ENCODE measurements at places on chromosomes 5 and 9.
A peak's percentile ranks its signal among the peaks of the same experiment; 100 is the strongest.

DNA sequence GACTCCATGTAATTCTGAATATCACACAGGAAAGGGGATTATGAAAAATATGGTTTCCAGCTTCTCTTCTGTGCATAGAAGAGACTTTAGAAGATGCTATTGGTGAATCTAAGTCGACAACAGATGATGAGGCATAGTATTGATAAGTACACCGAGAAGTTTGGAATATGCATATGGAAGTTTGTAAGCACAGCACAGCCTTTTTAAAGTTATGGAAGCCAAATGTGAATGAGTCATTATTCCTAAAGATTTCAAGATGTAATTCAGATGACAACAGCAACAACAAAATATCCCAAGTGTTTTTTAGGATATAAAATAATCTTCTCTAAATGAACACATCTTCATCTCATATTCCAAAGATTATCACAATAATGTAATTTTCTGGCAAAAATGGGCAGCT is 1723.3 kb downstream of the EFNA5 start:
- no peak for DNase-seq

GRCh38 chr5:157607371-157608161 is 32.0 kb upstream of the ADAM19 start:
- peak; percentile 76 for DNase-seq

- DNase-seq = no peak
Observed at GRCh38 chr5:580436-580835, 31.7 kb upstream of the CEP72 start.

DNA sequence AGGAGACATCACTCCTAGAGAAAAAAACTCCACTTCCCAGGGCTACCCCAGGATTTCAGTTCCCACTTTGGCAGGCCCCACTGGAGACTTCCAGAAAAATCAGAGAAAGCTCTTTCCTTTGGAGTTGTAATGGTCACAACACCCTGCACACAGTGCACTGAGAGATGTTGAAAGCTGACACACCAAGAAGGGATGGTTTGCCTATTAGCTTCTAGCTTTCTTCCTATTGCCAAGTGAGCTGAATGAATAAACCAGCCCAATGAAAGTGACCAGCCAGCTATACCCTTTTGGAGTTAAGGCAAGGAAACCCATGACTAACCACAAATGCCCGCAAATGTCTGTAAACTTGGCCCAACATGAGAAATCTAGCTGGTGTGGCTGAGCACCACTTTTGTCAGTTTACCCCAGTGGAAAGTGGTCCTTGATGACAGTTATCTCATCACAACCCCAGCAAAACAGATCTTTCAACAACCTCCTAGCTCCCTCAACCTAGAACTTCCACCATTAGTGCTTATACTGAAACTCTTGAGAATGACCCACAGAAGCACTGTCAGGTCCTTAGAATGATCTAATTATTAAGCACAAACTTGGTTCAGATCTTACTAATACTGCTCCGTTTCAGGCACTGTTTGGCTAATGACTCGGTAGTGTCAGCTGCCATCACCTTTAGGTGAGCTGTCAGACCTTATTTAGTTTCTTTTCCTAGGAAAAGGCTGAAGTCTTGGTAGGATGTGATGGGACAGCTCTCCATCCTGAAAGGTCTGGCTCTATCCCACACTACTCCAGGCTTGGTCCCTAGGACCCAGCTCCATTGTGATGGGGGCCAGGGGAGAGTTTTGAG is 11.2 kb downstream of the IRF1 start:
- DNase-seq = no peak

GRCh38 chr9:34430843-34431437 is 27.4 kb downstream of the FAM219A start:
- DNase-seq = peak; percentile 3

DNA sequence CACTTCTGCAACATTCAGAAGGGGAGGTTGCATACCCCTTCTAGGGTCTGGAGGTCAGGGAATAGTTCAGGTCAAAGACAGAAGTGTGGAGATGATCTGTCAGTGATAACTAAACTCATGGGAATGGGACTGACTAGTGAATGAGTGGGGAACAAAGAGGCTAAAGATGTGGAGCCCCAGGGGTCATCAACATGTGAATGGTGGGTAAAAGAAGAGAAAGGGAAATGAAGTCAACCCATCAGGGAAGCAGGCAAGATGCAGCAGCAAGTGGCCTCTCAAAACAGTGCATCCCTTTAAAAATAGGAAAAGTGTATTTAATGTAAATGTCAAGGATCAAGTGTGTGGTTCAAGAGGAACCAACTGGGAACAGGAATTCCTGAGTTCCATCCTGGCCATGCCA is 69.9 kb downstream of the PLPPR1 start:
- DNase-seq = no peak

- DNase-seq = no peak
Observed at GRCh38 chr5:42059291-42059690, 134.2 kb downstream of the FBXO4 start.

GRCh38 chr5:129445379-129445778 is 14.7 kb upstream of the ADAMTS19 start:
- DNase-seq = no peak

DNA sequence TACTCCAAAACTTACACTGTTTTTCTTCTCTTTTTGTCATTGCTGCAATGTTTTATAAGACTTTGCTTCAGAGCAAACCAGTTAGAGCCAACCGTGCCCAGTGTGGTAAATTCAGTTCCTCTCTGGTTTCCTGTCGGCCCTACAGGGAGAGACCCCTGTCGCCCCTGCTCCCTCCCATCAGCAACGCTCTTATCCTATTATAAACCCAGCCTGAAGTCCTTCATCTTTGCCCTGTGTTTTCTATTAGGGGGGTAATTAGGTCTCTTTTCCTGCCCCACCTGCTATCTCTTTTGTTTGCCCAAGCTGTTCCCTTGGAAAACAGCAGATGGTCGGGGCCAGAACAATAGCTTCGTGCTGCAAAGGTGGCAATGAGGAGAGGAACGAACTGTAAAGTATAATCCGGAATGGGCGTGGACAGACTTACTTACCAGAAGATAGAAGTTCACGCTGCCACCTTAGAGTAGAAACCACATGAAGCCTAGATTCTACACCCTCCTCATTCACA is 21.4 kb upstream of the OTULINL start:
- no peak for DNase-seq

GRCh38 chr9:7174884-7175283 is 417.1 kb downstream of the KDM4C start:
- DNase-seq = no peak

GRCh38 chr5:73256012-73256411 is 83.0 kb downstream of the TMEM174 start:
- DNase-seq = no peak

- no peak for DNase-seq
Observed at GRCh38 chr5:150035139-150035895, 34.8 kb downstream of the HMGXB3 start.

GRCh38 chr9:134738869-134739659 is 97.5 kb downstream of the COL5A1 start:
- peak; percentile 22 for DNase-seq

GRCh38 chr5:56455417-56455816 is 222.3 kb upstream of the ANKRD55 start:
- DNase-seq = no peak

GRCh38 chr5:171424726-171425125 is 5.3 kb downstream of the FGF18 start:
- DNase-seq = no peak

- no peak for DNase-seq
Observed at GRCh38 chr5:55597014-55597981, 62.5 kb upstream of the PLPP1 start.

- no peak for DNase-seq
Observed at GRCh38 chr9:138104251-138105122, 226.9 kb downstream of the CACNA1B start.

DNA sequence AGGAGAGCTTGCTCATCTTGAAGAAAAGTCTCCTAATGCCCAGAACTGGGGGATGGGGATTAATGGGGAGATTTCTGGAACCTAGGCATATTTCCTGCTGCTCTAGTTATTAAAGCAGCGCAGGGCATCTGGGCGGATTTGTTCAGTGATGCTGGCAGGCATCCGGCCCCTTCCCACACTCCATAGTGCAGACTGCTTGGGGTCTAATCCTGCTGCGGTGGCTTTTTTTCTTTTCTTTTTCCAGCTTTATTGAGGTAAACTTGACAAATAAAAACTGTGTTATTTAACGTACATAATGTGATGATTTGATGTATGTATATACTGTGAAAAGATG is 30.7 kb downstream of the PPARGC1B start:
- DNase-seq = no peak

DNA sequence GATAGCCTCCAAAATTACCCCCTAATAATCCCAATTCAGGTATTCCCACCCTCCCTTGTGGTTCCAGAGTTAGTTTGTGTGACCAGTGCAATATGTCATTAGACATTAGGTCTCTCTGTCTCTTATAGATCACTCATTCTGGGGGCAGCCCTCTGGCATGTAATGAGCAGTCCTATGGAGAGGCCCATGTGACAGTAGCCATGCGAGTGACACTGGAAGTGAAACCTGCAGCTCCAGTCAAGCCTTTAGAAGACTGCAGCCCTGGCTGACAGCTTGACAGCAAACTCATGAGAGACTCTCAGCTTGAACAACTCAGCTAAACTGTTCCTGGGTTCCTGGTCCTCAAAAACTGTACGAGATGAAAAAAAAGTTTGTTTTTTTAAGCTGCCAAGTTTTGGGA is 54.0 kb upstream of the HSPB3 start:
- no peak for DNase-seq

DNA sequence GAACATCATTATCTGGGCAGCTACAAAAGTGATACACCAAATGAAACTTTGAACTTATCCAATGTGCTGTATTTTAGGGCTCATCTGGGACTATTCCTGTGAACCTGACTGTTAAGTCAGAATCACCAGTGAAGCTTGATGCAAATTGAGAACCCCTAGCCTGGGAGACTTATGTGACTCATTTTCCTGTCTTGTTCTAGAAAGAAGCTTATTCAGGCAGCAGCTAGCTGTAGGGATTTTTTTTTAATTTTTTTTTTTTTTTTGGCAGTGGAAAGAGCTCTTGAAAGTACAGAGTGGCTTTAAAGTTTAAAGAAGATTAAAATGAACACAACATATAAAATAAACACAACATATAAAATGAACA is 81.1 kb upstream of the TNFAIP8 start:
- DNase-seq = peak; percentile 82

DNA sequence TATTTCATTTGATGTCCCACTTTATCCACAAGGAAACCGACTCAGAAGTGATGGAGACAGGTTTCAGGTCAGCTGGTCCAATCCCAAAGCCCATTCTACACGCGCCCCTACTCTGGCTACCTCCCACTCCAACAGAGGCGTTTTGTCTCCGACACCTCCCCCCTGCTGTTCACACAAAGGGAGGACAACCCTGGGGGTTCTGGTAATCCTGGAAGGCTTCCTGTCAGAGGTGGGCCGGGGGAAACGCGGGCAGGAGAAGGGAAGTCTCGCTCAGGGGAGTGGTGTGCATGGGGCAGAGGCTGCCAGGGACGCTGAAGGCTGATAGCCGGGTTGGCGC is 39.7 kb upstream of the GABRP start:
- DNase-seq = no peak

- no peak for DNase-seq
Observed at GRCh38 chr9:13083963-13084528, 195.4 kb downstream of the MPDZ start.

GRCh38 chr9:126626127-126626925 is 12.6 kb downstream of the LMX1B start:
- DNase-seq = no peak

GRCh38 chr9:35495984-35496383 is 6.1 kb downstream of the RUSC2 start:
- no peak for DNase-seq

GRCh38 chr5:95866435-95867040 is 44.0 kb upstream of the GLRX start:
- no peak for DNase-seq

- DNase-seq = peak; percentile 57
Observed at GRCh38 chr5:14668181-14668591, 3.7 kb downstream of the OTULIN start.

DNA sequence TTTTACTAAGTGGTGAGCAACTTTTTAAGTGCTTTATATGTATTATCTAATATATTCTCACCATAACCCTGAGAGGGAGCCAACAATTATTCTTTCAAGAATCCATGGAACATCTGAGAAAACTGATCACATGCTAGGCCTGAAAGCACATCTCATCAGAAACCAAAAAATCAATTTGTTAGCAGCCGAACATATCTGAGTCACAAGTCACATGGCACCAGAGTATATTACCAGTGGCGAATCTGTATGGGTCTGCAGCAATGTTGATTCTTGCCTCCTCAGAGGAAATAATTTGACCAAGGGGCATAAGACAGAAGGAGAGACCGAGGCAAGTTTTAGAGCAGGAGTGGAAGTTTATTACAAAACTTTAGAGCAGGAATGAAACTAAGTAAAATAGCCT is 25.3 kb upstream of the SIL1 start:
- no peak for DNase-seq

DNA sequence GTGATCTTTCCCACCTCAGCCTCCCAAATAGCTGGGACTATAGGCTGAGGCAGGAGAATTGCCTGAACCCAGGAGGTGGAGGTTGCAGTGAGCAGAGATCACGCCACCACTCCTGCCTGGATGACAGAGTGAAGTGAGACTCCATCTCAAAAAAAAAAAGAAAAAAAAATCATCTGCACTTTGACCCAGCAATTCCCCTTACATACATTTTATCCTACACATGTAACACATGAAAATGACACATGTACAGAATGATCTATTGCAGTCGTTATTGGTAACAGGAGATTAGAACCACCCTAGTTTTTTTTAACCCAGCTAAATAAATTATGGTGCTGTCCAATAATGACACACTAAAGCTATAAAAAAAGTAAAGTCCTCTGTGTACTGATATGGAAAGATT is 14.2 kb downstream of the RUFY1 start:
- no peak for DNase-seq

- no peak for DNase-seq
Observed at GRCh38 chr9:129777769-129778130, 24.9 kb upstream of the PTGES start.

DNA sequence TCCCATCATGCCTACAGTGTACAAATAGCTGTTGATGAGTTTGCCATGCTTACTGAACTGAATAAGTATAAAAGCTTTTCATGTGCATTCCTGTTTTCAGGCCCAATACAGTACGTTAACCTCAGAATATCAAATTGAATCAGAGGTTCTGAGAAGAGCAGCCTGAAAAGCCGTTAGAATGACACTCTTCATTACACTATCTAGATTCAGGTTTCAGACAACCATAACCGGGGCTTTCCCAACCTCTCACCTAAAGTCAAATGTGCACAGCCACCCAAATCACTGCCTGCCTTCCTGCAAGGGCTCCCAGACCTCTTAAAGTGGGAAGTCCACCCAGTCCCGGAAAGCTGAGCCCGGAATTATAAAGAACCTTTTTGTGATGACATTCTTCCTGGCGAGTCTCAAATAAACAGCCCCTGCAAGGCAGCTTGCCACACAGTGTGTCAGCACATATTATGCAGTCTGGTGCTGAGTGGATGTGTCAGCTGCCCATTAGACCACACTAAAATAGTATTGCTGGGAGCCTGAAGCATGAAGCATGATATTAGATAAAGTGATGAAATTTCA is 245.8 kb downstream of the TLE4 start:
- DNase-seq = no peak

GRCh38 chr9:1261879-1262766 is 212.0 kb downstream of the DMRT2 start:
- DNase-seq = no peak
